Stimulated activated CD8-positive, alpha-beta memory T cell treated with anti-CD3 and anti-CD28 coated beads, Interleukin-7, amount 100 ng/mL, for 24 hours (primary cell): ENCODE measurements at places on chromosomes 2 and 18.

DNA sequence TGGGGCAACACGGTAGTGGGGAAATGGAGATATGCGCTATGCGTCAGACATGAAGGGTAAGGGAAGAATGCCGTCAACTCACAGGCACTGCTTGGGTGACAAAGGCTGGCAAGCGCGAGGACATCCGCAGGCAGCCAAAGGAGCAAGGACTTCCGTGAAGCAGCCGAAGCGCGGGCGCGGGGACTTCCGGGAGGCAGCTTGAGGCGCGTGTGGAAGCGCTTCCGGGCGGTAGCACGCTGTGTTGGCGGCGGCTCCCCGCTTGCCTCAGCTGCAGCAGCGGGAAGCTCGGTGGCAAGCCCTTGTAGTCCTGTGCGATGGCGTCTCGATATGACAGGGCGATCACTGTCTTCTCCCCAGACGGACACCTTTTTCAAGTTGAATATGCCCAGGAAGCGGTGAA lies at the start of gene PSMA8:
TSS of gene PSMA8 (plus strand) at position 218 of the 400 bp plus-strand sequence. CDS start at position 315, 97 bp downstream.
- DNase-seq = peak; percentile 8

DNA sequence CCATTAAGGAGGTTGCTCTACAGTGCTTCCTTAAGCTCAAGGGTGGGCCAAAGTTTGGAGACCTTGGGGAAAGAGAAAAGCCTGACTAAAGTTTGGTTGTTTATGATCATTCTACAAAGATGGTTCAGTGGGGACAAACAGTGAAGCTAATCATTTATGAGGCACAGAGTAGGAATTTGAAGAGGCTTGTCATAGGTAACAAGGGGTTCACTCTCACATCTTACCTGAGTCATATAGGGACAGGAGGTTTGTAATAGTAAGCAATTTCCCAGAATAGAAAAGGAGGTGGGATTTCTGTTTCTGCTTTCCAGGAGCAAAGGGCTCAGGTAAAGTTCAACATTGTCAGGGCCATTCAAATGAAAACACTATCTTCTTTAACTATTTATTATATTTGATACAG lies 787.9 kb downstream of the CPS1 start:
- DNase-seq = no peak

DNA sequence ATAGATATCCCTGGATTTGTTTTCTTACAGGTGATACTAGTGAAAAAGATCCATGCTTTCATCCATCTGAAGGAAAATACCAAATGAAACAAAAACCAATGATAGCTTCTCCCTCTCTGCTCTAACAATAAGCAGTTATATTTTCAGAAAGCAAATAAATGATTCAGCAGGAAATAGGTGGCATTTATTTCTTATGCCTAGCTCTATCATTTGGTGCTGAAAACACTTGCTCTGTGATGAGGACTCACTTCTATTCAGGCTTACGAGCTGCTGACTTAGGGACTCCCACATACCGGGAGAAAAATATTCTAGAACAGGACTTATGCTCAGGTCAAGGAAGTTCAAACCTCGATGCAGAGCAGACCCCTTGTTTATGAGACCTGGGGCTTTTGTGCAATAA lies 142.6 kb downstream of the SETBP1 start:
- no peak for DNase-seq

DNA sequence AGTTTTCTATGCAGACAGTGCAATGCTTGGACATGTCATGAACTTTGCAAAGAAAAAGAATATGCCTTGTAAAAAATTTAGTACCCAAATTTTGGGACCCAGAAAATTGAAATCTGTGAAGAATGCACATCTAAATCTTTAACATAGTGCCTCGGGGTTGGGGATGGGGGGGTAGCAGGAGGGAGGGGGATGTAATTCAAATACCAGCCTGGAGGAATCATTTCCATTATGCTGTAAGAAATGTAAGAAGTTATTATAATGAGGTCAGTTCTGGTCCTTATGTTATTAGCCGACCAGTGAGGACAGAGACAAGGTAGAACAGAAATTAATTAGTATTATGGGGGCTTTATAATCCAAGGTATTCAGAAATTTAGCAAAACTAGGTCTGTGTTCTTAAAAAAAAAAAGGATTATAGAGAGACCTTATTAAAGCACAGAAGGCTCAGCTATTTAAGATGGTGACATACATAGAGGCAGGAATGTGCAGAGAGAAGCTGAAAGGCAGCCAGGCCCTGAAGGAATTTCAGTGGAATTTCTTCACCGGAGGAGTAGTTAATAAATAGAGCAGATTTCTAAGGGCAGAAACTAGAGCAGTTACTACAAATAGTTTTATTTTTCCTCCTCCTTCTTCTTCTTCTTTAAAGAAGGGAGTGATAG lies 89.0 kb upstream of the RBMS1 start:
- no peak for DNase-seq

DNA sequence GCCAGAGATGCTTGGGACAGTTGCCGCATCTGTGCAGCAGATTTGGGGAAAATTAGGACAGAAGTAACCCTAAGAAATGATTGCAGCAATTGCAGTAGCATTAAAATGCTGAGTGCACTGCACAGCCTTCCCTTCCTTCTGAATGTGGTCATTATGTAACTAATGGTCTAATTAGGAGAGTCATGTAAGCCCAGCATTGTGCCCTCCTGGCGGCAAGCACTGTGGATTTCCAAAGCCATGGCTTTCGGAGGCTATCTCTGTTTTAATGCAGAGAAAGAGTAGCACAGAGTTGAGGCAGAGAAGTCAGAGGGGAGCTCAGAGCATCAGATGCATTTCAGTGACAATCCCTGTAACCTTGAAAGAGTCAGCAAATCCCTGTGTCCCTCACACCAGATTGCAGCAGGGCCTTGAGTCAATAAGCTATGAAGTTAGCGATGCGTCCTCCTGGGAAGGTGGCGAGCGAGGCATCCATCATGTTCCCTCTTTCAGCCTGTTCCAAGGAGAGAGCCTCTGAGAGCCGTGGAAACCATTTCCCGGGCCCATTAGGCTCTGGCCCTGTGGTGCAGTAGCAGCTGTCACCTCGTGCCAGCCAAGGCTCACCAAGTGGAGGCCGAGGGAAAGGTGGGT lies 307.2 kb downstream of the FBXO15 start:
- no peak for DNase-seq

- no peak for DNase-seq
Measured at GRCh38 chr2:80364524-80365212, 60.1 kb upstream of the LRRTM1 start.

- no peak for DNase-seq
Measured at GRCh38 chr18:72867746-72868584, at the start of gene NETO1. TSS of gene NETO1 (minus strand) at chr18:72867987. CDS start at chr18:72867291, 696 bp downstream.

GRCh38 chr2:204031056-204031455 lies 94.5 kb downstream of the ICOS start:
- no peak for DNase-seq

- no peak for DNase-seq
Measured at GRCh38 chr18:27685807-27686412, 491.0 kb downstream of the CDH2 start.

GRCh38 chr2:67309281-67309680 lies 87.9 kb upstream of the ETAA1 start:
- no peak for DNase-seq
